ENCODE measurements at places on chromosomes 12 and 14.

DNA sequence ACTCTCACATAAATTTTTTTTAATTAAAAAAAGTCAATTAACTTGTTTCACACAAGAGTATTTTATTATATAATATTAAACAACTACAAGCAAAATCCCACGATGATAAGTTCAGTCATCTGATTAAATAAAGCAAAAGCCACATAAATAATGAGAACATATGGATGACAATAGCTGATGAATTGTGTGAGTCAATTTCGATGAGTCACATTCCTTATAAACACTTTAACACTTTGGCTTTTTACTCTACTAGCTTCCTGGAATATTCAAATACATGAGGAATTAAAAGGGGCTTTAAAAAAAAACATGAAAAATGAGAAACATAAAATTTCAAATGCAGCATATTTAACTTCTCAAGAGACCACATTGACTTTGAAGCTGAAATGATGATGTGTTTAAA lies 95.3 kb downstream of the BCAT1 start:
- DNase-seq = no peak

DNA sequence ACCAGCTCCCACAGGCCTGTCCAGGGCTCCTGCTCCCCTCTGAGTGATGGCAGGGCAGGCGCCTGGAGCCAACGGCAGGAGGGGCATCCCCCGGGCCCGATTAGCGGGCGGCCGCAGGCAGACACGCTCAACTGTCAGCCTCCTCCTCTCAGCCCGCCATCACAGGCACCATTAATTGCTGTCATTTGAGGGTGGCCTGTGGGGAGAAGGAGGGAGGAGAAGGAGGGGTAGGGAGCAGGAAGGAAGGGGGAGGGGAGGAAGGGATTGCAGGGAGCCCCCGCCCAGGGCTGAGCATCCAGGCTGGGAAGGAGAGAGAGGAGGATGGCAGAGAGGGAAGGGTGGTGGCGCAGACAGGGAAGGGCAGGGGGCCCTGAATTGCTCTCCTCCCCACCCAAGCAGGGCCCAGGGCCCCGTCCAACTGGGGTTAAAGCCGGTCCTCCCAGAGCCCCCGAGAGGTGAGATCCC lies 36.1 kb downstream of the NCOR2 start:
- DNase-seq = no peak

DNA sequence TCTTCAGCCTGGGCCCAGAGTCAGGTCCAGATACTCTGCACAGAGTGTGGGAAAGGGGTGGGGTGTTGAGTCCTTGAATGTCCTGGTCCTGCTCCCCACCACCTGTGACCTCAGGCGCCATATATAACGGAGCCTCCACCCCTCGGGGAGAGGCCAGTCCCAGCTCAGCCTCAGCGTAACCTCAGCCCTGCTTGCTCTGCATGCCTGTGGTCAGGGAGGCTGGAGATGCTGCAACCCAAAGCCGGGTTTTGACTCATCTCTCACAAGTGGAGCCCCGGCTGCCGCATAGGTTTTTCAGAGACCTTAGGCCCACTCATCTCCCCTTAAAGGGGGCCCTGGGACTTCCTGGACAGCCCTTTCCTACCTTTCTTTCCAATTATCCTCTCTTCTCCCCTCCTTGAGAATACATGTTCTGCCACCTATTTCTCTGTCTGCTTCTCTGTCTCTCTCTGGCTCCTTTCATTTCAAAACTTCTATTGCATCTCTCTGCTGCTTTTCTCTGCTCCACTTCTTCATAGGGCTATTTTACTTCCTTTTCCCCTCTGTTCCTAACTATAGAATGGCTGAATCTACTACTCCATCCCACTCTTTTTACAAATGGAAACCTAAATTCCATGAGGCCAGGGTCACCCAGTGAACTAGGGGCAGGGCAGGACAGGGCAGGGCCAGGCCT lies 1.2 kb downstream of the ITGB7 start:
- no peak for DNase-seq

GRCh38 chr12:100758083-100758482 lies 36.5 kb upstream of the ANO4 start:
- DNase-seq = no peak

- DNase-seq = no peak
Observed at GRCh38 chr12:128245121-128245520, 21.8 kb upstream of the TMEM132C start.

DNA sequence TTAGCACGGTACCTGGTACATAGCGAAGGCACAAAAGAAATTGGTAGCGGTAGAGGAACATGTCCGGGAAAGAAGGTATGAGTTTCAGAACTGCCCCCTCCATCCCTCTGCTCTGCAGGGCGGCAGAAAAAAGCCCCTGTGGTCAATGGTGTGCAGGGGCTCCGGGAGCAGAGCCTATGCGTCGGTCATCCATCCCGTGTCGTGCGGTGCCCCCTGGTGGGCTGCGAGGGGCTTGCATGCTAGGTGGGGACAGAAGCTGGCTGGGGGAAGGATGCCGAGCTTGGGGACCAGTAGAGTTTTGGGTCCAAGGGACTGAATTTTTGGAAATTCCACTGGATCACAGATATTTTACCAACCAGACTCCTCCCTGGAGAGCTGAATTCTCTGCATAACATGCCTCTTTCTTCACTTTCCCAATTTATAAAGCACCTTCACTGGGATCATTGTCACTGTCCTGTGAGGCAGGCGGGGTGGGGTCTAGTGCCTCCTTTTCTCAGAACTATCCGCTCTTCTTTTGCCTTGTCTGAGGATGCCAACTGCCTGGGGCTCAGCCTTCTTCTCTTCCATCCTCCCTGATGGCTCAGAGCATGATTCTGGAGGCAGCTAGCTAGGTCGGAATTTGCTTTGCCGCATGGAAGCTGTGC lies 148.7 kb downstream of the SMOC1 start:
- peak; percentile 57 for DNase-seq

DNA sequence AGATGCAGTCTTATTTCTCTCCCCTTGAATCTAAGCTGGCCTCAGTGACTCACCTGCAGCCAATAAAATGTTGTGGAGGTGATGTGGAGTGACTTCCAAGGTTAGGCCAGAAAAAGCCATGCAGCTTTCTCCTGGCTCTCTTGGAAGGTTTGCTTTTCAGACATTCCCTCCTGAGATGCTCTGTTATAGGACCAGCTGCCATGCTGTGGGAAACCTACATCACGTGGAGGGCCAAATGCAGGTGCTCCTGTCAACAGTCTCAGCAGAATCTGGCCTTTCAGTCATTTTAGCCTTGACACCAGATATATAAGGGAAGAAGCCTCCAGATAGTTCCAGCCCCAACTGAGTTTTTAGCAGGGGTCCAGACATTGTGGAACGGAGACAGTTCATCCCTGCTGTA lies 38.1 kb upstream of the DACT1 start:
- no peak for DNase-seq

GRCh38 chr12:22399464-22400180 lies 65.1 kb upstream of the ST8SIA1 start:
- no peak for DNase-seq

DNA sequence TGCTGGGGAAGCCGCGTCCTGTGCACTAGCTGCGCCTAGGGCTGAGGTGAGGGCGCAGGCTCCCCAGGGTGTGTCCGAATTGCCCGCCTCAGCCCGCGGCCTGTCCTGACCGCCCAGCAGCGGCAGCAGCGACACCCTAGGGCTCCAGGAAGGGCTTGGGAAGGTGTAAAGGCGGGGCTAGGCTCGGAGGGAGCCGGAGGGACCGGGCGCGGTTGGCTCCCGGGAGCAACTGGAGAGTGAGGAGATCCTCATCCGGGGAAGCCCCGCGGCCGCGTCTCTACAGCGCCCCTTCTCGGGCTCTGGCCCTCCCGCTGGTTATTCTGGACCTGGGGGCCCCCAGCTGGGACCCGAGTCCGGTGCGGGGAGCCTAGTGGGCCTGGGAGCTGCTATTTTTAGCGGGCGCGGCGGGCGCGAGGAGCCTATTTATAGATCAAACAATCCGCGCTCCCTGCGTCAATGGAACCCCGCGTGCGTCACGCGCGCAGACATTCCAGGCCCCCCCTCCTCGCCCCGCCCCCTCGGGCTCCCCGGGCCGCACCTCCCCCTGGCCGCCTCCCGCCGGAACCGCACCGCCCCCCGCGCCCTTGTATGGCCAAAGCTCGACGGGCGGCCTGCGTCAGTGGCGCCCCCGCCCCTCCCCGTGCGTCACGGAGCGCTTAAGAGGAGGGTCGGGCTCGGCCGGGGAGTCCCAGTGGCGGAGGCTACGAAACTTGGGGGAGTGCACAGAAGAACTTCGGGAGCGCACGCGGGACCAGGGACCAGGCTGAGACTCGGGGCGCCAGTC lies at the start of gene NR4A1:
NR4A1 (plus strand) TSS at position 685 of the 784 bp plus-strand sequence. CDS start 2,887 bp downstream, outside the sequence.
- peak; percentile 87 for DNase-seq

- DNase-seq = no peak
Observed at GRCh38 chr12:91687052-91688017, 458.3 kb downstream of the BTG1 start.

- DNase-seq = peak; percentile 7
Observed at GRCh38 chr12:11130382-11130781, 4.1 kb downstream of the TAS2R30 start.

GRCh38 chr14:77025744-77026165 lies 2.8 kb downstream of the IRF2BPL start:
- DNase-seq = no peak

DNA sequence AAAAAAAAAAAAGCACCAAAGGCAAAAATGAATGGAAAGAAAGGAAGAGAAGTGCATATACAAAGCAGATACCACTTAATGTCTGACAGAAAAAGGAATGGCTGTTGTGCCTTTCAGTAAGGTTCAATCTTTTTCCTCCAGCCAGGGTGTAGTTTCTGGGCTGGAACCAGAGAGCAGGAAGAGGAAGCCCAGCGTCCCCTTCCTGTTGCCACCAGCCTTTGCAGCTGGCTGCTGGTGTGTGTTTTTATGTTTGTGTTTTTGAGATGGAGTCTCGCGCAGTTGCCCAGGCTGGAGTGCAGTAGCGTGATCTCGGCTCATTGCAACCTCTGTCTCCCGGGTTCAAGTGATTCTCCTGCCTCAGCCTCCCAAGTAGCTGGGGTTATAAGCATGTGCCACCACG lies 64.6 kb upstream of the LTA4H start:
- no peak for DNase-seq

DNA sequence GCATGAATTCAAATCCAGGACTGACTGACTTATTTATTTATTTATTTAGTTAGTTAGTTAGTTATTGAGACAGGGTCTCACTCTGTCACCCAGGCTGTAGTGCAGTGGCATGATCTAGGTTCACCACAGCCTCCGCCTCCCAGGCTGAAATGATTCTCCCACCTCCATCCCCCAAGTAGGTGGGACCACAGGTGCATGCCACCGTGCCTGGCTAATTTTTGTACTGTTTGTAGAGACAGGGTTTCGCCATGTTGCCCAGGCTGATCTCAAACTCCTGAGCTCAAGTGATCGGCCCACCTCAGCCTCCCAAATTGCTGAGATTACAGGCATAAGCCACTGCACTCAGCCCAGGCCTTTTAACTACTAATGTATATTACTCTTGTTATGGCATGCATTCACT lies 36.0 kb downstream of the BTG1 start:
- no peak for DNase-seq

- DNase-seq = peak; percentile 61
Observed at GRCh38 chr14:68359022-68359836, 433.6 kb downstream of the ZFP36L1 start.

- DNase-seq = no peak
Observed at GRCh38 chr12:34291426-34291901, 269.2 kb downstream of the ALG10 start.

GRCh38 chr14:66383771-66384170 lies 102.4 kb upstream of the CCDC196 start:
- no peak for DNase-seq

DNA sequence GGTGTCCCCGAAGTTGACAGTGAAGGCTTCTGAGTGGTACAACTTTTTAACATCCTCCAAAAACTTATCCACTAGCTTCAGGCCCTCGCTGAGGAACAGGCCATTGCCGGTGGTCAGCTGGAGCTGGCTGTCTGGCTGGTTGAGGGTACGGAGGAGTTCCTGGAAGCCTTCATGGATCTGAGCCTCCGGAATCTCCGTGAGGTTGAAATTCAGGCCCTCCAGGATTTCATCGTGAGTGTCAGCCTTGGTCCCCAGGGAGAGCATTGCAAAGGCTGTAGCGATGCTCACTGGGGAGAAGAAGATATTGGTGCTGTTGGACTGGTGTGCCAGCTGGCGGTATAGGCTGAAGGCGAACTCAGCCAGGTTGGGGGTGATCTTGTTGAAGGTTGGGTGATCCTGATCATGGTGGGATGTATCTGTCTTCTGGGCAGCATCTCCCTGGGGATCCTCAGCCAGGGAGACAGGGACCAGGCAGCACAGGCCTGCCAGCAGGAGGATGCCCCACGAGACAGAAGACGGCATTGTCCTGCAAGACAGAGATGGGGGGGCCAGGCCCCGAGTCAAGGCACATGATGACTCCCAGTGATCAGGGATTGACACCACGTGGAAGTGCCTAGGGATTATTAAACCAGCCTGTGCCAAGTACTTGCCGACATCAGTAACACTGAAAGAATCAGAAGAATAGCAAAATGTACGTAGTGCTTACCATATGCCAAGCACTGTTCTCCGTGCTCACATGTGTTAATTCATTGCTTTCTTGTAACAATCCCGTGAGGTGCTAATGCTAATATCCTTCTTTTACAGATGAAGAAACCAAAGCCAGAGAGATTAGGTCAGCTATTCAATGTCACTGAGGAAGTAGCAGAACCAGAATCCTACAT lies 5.4 kb downstream of the SERPINA1 start:
- DNase-seq = no peak

DNA sequence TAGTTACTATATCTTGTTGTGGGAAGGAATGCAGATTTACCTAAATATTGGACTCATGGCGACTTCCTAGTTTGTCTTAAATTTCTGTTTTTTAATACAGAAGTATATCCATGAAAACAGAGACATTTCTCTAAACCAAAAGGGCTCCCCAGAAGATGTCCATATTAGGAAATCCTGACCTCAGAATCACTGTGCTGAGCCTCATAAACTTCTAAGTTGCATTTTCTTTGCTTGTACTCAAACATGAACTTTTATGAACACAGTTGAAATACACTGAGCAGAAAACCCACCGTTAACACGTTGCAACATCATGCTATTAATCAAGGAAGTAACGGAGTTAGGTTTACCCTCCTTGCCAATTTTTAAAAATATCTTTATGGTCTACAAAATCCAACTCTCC lies 42.9 kb upstream of the NR2C1 start:
- no peak for DNase-seq

- peak; percentile 31 for DNase-seq
Observed at GRCh38 chr12:12724421-12725085, 7.4 kb downstream of the CDKN1B start.

GRCh38 chr12:97493731-97494130 lies 31.1 kb downstream of the RMST start:
- no peak for DNase-seq

DNA sequence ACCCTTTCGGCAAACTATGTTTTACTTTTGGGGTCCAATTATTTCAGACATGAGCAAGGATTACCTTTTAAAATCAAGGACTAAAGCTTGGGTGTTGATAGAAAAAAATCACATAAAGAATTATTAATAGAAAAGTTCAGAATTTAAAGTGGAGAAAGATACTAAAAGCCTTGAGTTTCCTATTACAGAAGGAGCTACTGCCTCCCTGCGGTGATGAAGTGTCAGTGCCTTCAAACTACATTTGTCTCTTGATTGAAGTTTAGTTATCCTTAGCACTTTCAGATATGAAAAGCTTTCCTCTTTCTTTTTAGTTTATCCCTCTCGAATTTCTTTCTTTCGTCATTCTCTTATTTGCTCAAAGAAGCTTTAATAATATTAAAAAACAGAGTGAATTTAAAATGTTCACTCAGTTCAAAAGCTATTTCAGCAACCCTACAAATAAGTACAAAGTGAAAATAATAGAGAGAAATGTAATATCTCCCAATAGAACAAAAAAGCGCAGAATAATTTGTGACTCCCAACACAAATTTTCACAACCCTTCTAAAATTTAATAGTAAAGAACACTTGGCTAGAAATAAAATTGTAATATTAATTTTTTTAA lies 87.6 kb downstream of the SEC23A start:
- peak; percentile 73 for DNase-seq

Measured in globus pallidus (tissue), 1 donor.